ENCODE measurements at places on chromosomes 5 and 9.

DNA sequence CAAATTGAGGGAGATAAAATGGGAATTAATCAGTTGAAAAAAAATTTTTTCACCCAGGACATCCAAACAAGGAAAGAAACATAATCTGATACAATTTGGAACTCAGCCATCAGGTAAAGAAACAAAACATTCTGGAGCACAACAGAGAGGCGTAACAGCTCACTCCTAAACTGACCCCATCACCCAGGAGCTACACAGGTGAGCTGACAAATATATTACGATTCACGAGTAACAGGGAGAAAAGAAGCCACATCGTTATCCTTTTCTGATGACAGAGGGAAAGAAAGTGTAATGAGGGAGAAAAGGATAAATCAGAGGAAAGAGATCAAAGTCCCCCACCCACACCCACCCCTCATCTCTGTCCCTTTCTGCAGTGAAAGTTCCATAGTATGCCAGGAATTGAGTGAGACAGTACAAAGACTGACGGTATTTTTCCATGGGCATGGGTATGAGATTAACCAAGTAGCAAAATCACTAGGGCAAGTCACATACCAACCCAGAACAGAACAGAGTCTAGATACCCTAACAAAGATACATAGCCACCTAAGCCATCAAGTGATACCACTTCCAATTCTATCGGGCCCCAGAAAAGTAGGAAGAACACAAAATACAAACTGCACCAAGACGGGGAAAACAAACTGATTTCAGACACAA lies 45.4 kb downstream of the TMEM245 start:
- H3K4me1 ChIP-seq: no peaks in the 10 kb centered on the region
- DNase-seq: no peak
- H3K36me3 ChIP-seq: peaks cover 31% of the 10 kb centered on the region
- no peak overlapping the region for H3K27ac ChIP-seq

GRCh38 chr9:134699343-134699740 lies 57.7 kb downstream of the COL5A1 start:
- H3K36me3 ChIP-seq: no peaks in the 10 kb centered on the region
- H3K4me3 ChIP-seq: no peak overlapping the region
- no peak overlapping the region for H3K27ac ChIP-seq
- no peaks in the 10 kb centered on the region for H3K4me1 ChIP-seq

DNA sequence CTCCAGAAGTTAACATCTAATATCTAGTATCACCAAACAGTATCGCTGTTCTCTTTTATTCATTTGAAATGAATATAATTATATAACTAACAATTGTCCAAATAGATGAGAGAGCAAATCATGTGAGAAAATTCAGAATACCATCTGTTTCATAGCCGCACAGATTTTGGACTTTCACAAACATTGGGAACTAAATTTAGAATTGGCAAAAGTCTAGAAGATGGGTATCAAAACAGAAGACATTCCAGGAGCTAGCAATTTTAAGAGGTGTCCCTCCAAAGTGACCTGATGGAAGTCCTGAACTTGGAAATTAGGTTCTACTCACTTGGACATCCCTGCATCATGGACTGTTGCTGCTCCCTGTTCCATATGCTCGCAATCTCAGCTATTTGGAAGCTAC lies 57.0 kb upstream of the FSD1L start:
- peaks cover 6% of the 10 kb centered on the region for H3K36me3 ChIP-seq
- H3K4me1 ChIP-seq: peaks cover 11% of the 10 kb centered on the region
- no peak overlapping the region for H3K27ac ChIP-seq
- H3K4me3 ChIP-seq: no peak overlapping the region
- no peak for DNase-seq

- no peak overlapping the region for H3K27ac ChIP-seq
- no peak overlapping the region for H3K4me3 ChIP-seq
- no peak for DNase-seq
- peaks cover 3% of the 10 kb centered on the region for H3K27me3 ChIP-seq
- no peaks in the 10 kb centered on the region for H3K36me3 ChIP-seq
- no peaks in the 10 kb centered on the region for H3K4me1 ChIP-seq
These were observed 65.3 kb downstream of the TSTD2 start for GRCh38 chr9:97567894-97568202.

DNA sequence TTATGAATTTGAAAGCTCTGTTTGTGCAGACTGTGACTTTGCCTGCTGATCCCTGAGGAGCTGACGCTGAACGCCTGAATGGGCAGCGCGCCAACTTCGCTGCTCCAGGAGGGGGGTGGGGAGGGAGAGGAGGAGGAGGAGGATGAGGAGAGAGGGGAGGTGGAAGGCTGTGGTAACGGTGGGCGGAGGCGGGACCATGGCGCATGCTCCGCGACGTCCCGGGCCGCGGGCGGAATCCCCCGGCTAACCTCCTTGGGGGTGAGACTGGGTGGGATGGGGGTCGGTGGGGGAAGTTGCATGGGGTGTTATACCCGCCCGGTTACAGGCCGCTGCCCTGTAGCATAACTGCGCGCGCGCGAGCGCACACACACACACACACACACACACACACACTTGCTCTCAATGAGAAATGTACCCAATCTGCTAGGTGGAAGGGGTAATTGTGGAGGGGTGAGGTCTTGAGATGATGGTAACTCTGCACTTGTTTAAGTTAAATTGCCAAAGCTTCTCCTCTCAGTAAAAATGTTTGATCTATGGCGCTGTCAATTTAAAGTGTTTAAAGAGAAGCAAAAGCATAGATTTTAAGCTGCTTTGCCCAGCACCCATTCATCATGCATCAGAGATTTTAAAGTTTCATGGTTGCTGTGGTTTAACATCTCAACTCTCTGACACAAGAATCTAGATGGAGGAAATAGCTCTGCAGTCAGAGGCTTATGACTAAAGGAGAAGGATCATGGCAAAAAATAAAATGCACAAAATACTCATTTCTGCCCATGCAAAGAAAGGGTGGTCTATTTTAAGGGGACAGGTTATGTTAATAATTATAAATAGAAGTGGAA lies 76.6 kb upstream of the TBCA start:
- DNase-seq: peak; percentile 62
- peaks cover 10% of the 10 kb centered on the region for H3K27me3 ChIP-seq
- no peaks in the 10 kb centered on the region for H3K36me3 ChIP-seq
- peak overlapping the region; percentile 63 for H3K27ac ChIP-seq

Data from activated naive CD8-positive, alpha-beta T cell treated with anti-CD3 and anti-CD28 coated beads, Interleukin-2, amount 10 ng/mL, durations not matched to agents 7 days and 5 days (primary cell).